GM10248 (cell line): ENCODE measurements at places on chromosomes 11 and 22.

DNA sequence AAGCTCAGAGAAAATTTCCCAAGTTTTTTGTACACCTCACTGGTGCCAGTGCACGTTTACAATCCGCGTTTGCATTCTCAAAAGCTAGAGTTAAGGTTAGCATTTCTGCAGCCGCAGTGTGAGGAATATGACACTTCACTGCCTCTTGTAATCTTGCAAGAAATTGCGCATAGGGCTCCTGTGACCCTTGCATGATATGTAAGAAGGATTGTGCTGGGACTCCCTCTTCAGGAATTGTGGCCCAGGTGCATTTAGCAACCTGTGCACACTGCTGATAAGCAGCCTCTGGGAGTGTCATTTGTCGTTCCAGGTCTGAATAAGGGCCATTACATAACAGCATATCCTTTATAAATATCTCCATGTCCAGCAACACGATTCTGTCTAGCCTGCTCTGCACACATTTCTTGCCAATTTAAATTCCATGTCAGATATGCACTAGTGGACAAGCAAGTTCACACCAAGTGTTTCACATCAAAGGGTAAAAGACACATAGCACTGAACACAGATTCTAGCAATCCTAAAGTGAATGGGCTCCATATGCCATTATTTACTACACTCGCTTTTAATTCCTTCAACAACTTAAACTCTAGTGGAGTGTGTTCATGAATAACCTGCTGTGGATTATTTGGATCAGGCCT is 69.2 kb upstream of the INCENP start:
- no peak for DNase-seq

- DNase-seq: no peak
Measured at GRCh38 chr11:116055064-116055463, 550.8 kb upstream of the CADM1 start.

DNA sequence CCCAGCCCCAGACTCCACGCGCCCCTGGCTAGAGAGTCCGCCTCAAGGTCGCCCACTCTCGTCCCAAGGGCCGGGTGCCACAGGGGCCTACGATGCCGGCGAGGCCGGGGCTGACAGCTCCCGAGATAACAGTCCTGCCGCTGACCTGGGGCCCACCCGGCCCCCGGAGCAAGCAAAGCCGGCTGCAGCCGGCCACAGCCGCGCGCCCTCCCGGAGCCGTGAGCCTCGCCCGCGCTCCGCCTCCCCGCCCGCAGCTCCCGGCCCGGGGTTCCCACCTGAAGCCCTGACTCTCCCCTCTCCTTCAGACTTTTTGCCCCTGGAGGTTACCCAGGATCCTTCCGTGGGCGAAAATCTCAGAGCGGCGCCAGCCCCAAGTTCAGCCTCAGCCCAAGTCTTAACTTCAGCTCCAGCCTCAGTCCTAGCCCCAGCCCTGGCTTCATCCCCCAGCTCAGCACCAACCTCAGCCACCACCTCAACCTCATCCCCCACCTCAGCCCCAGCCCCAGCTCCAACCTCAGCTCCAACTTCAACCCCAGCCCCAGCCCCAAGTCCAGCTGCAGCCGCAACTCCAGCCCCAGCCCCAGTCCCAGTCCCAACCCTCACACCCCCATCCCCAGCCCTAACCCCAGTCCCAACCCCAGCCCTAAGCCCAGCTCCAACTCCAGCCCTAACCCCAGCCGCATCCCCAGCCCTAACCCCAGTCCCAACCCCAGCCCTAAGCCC is 1.7 kb downstream of the KLHDC7B start:
- peak; percentile 28 for DNase-seq

- DNase-seq: no peak
Measured at GRCh38 chr22:49088801-49089791, 738.6 kb downstream of the BRD1 start.

- peak; percentile 58 for DNase-seq
Measured at GRCh38 chr22:20550851-20551744, 43.7 kb downstream of the MED15 start.

- no peak for DNase-seq
Measured at GRCh38 chr11:130429983-130430382, 1.6 kb upstream of the ADAMTS8 start.

DNA sequence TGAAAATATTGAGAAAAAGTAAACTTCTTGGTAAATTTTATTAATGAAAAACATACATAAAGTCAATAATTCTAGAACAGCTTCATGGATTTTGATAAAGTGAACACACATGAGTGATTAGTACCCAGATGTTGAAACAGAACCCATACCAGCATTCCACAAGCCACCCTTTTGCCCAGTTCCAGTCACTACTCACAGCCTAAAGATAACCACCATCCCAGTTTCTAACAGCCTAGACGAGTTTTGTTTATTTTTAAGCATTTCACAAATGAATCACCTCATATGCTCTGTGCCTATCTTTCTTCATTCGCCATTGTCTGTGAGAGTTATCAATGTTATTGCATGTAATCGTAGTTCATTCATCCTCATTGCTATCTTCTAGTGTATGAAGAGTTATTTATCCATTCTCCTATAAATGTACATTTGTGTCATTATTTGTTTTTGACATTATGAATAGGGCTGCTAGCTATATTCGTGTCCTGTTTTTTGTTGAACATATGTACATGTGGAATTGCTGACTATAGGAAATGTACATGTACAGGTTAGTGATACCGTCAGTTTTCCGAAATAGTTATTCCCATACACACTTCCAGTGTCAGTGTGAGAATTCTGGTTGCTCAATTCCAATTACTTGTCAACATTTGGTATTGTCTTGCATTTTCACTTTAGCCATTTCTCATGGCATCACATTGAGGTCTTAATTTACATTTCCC is 44.5 kb upstream of the TEAD1 start:
- DNase-seq: no peak

GRCh38 chr11:129967996-129968395 is 34.6 kb downstream of the PRDM10 start:
- no peak for DNase-seq

DNA sequence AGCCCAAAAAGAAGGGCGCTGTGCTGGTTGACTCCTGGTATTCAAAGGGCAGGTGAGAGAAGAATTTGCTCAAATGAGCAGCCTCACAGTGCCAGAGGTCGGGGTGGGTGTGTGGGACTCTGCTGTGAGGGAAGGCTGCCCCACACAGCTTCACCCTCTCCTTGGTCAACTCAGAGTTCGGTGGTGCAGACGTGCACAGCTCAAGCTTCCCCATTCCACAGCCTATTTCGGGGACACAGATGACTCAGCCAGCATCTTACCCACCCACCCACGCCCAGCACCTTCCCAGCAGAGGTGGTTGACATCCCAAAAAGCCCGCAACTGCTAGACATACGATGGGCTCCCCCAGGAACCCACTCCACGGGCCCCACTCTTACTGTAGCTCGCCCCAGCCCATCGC is 46.5 kb upstream of the CCND1 start:
- no peak for DNase-seq

DNA sequence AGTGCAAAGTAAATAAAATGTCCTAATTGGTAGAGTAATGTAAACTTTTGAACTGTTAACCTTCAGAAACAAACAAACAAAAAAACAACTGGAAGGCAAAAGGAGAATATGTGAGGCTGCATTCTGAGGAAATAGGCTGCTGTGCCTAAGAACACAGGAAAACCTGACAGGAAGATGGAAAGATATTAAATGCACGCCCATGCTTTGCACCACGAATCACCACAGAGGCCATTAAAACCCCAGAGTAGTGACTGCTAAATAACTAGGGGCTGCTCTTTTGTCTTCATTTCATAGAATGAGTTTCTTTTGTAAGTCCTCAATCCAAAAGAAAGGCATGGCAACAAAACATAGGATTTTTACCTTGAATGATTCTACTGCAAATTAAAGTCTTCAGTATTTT is 436.0 kb downstream of the RAB38 start:
- no peak for DNase-seq

- no peak for DNase-seq
Measured at GRCh38 chr11:86910592-86910991, 44.6 kb downstream of the FZD4 start.
